Gastrocnemius medialis (tissue), 4 donors: ENCODE measurements at places on chromosomes 1 and 21.

DNA sequence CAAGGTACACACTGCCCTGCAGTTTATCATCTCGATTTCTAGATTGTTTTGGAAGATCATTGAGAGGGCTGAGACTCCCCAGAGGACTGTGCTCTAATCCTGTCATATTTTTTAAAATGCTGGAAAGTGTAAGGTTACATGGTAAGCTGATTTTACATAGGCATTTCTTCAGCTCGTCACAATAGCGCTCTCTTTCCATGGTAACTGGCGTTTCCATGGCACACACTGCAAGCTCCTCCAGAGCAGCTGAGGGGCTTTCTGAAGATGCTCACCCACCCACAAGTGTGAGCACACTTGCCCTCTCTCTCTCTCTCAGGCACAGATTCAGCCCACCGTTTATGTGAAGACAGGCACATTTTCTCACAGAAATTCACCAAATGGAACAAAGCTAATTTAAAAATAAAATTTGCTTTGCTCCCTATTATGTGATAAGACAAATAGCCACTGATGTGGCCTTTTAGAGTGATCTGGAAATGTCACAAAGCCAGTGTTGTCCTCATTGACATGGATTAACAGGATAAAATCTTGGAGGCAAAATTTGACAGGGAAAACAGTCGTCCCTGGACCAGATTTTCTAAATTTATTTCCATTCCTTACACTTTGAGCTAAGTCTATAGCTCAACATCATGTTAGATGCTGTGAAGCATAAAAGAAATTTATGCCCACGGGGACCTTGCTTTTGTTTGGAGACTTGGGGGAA, 421.5 kb downstream of the RWDD3 start:
- DNase-seq = no peak

- DNase-seq = no peak
Observed at GRCh38 chr1:63857478-63857877, 83.7 kb downstream of the ROR1 start.

- no peak for DNase-seq
Observed at GRCh38 chr1:248820041-248820585, 5.6 kb downstream of the SH3BP5L start.

- DNase-seq = no peak
Observed at GRCh38 chr1:217164403-217164802, 441.2 kb upstream of the ESRRG start.

- no peak for DNase-seq
Observed at GRCh38 chr1:235998812-235999211, 66.1 kb downstream of the NID1 start.

GRCh38 chr1:37831809-37832208, 23.8 kb upstream of the YRDC start:
- no peak for DNase-seq

DNA sequence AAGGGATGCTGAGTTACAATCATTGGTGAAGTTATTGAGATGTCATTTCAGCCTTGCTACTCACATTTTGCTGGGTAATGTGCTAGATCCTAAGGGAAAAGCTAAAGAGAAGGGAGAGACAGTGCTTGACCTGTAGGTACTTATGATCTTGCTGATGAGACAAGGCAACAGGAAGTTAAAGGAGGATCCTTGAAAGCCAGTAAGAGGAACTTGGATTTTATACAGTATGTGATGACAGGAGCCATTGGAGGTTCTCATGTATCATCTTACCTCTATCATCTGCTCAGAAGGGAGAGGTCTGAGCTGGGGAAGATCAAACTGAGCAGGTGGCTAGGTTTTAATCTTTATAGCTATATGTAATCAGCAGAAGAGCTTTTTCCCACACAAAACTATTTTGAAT, 6.3 kb downstream of the APOBEC4 start:
- no peak for DNase-seq

- DNase-seq = no peak
Observed at GRCh38 chr1:89725631-89726030, 92.7 kb downstream of the LRRC8C start.

DNA sequence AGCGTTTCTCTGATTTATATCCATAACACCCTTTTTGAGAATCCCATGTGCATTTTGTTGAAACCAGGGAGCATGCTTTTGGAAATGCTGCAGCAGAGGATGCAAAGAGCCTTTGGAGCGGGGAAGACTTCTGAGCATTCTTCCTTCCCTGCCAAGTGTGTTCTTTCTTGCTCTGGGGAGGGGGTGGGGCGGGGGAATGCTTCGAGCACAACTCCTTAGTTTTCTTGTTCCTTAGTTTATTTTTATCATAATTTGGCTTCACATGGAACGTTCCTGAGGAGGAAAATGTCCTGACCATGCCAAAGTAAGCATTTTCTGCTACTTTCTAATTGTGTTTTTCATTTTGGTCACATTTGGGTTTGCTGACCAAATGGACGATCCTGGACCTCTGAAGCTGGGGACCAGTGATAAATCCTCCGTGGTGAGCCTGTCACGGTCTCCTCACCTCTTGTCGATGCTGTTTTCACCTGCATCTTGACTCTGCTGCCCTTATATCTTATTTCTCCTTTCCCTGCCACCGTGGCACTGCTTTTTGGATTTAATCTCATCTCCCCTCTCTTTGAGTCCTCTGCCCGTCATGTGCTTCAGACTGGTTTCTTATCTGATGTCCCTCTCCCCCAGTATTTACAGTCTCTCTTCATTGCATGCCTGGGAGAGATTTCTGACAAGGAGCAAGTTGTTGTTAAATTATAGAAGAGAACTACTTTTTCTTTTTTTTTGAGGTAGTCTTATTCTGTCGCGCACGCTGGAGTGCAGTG, 2.4 kb downstream of the CTPS1 start:
- DNase-seq = no peak

DNA sequence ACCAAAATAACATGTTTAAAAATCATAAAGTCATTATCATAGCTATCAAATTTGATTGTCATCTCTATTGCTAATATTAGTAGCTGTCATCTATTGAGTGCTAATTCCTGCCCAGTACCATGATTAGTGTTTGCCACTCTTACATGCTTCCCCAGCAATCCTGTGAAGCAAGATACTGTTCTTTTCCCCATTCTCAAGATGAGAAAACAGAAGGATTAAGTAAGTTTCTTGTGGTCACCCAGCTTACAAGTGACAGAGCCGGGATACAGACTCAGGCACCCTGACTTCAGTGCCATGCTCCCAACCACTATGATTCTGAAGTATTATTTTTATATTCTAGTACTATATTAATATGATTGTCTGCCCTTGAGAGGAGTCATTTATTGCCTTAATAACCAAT, 36.5 kb downstream of the LRRC8C start:
- DNase-seq = no peak

DNA sequence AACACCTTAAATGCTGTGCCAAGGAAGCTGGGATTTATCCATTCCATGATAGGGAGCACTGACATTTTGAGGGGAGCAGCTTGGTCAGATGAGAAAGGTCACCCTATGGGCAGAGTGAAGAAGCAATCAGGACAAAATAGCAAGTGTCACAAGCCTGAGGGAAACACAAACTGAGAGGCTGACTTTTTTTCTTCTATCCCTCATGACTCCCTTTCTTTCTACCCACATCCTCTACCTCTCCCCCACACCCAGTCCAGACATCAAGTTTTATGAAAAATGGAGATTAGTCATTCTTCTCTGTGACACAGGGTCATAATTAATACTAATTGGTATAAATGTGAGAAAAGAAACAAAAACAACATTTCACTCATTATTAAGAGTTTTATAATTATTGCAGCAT, 103.1 kb downstream of the SLC25A24 start:
- no peak for DNase-seq

DNA sequence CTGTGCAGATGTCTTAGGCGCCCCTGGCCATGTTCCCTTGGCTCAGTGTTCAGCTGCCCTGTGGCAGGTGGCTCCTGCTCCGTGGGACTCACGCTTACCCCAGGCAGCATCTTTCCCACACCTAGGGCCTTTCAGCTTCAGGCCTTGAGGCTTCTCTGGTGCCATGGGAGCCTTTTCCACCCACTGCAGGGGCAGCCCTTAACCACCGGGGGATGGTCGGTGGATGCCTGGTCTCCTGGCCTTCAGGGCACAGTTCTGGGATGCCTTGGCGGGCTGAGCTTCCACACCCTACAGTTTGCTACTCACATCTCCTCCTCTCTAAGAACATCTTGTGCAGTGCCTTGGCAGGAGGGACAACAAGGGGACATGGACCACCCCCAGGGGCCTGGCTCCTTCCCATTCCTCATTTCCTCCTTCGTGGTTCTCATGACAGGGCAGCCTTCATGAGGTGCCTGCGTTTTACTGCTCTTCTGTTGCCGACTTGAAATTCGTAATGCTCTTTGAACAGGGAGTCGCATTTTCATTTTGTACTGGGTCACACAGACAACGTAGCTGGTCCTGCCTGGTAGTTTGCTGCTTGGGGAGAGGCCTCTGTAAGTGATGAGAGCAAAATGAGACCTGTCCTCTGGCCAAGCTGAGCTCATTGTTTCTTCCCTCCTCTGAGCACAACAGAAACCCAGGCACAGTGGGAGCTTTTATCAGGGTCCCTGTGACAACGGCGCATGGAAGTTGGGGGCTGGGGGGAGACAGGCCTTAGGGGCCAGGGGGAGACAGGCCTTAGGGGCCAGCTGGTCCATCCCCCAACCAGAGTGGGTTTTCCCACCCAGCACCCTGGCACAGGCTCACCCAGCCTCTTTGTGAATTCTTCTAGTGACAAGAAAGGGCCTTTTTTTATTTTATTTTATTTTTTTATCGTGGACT, 62.0 kb upstream of the NEK2 start:
- DNase-seq = no peak

- no peak for DNase-seq
Observed at GRCh38 chr1:56524263-56524662, 55.1 kb downstream of the PLPP3 start.

- no peak for DNase-seq
Observed at GRCh38 chr21:28799926-28800325, 192.8 kb downstream of the LTN1 start.

DNA sequence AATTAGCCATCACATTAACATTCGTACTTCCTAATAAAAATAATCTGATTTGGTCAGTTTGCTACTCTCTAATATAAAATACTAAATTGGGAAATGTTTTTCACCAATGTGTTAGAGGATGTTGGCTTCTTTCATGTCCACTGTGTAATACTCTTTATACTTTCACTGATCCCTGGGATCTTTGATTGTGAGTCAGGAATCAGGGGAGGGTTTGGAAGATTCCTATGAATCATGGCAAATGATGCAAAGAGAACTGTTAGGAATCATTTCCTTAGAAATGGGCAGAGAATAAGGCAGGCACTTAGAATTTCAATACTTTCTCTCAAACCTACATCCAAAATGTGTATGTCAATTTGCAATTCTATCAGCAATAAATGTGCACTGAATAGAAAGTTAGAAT, 31.0 kb downstream of the KRTAP24-1 start:
- no peak for DNase-seq

- DNase-seq = no peak
Observed at GRCh38 chr1:85894651-85895050, 186.4 kb upstream of the ZNHIT6 start.

- peak; percentile 83 for DNase-seq
Observed at GRCh38 chr1:168469690-168470089, 74.1 kb downstream of the XCL2 start.

DNA sequence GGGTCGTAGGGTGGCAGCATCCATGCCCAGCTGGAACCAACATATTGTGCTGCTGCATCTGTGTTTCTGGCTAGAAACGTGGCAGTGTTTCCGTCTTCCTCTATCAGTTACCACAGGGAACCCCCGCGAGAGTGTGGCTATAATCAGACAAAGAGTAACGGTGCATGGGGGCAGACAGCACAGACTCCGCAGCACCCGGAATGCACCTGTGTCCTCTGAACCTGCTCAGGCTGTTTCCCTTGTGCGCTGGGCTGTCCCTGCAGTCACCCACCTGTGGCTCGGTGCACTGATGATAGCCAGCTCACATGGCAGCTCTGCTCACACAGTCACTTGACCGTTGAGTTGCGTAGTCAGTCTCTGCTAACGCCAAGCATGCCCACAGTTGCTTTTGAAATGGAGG, 11.4 kb upstream of the PCBP3 start:
- DNase-seq = no peak

GRCh38 chr1:194394676-194395075, 1208.3 kb upstream of the B3GALT2 start:
- DNase-seq = no peak

GRCh38 chr1:110242731-110243130, 32.6 kb downstream of the KCNC4 start:
- DNase-seq = no peak

DNA sequence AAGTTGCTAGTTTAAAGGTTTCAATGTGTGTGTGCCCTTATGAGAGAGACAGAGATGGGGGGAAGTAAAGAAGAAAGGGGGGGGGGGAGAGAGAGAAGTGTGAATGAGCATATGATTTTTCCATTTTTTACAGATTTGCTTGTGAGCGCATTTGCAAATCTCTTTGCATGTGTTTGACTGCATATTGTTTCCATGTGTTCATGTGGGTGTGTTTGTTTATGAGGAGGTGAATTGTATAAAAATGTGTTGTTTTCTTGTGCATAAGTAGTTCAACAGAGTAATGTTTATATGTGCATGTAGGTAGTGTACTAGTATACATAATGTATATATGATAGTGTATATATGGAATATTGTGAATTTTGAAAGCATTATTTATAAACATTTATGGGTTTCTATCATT, 205.9 kb upstream of the SPAG17 start:
- DNase-seq = no peak
